ENCODE measurements at places on chromosomes 16 and 17. TPM values are rescaled to one million over a fixed set of nuclear protein-coding genes. Genes with fewer than 3 reads are reported as not detected.

Gene CTRB1
- not detected for total RNA-seq

Gene CEP112
- 0.95 TPM for total RNA-seq

Gene HOXB1
- total RNA-seq: not detected

Gene MYH8
- total RNA-seq: not detected

Gene PRRT2
- total RNA-seq: 0.94 TPM

Gene KRTAP9-8
- not detected for total RNA-seq

DNA sequence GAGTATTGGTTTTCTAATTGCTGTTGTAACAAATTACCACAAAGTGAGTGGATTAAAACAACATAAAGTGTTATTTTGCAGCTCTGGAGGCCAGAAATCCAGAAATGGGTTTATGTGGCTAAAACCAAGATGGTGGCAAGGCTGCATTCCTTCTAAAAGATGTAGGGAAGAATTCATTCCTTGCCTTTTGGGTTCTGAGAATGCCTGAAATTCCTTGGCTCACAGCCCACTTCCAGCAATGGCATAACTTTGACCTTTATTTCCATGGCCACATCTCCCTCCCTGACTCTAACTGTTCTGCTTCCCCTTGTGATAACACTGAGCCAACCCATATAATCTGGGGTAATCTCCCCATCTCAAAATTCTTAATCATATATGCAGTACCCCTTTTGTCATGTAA, 269.6 kb upstream of the RPL38 start:
- H3K27ac ChIP-seq: no peak overlapping the region
- H3K36me3 ChIP-seq: no peaks in the 10 kb centered on the region
- no peak overlapping the region for H3K4me3 ChIP-seq
- no peaks in the 10 kb centered on the region for H3K4me1 ChIP-seq

GRCh38 chr17:14320098-14320497, 19.2 kb downstream of the HS3ST3B1 start:
- H3K27ac ChIP-seq: no peak overlapping the region
- no peak overlapping the region for H3K4me3 ChIP-seq
- peaks cover 80% of the 10 kb centered on the region for H3K4me1 ChIP-seq
- H3K36me3 ChIP-seq: peaks cover 11% of the 10 kb centered on the region
- no peak for DNase-seq
- H3K27me3 ChIP-seq: no peaks in the 10 kb centered on the region

DNA sequence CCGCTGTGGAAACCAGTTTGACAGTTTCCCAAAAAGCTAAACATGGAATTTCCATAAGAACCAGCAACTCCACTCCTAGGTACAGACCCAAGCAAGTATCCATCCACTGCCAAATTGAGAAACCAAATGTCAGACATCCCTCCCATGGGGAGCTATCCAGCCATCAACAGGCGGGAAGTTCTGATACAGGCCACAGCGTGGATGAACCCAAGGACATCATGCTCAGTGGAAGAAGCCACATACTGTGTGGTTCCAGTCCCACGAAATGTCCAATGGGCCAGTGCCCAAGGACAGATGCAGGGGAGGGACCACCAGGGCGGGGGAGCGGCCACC, 12.6 kb upstream of the BAIAP2 start:
- DNase-seq: no peak
- H3K4me1 ChIP-seq: peaks cover 21% of the 10 kb centered on the region
- H3K36me3 ChIP-seq: no peaks in the 10 kb centered on the region
- H3K4me3 ChIP-seq: no peak overlapping the region

GRCh38 chr16:73033271-73033998, 14.5 kb downstream of the ZFHX3 start:
- H3K27me3 ChIP-seq: peaks cover 16% of the 10 kb centered on the region
- H3K27ac ChIP-seq: no peak overlapping the region
- no peak for DNase-seq
- no peak overlapping the region for H3K4me3 ChIP-seq
- peaks cover 12% of the 10 kb centered on the region for H3K4me1 ChIP-seq

GRCh38 chr17:142102-142661, 4.8 kb downstream of the SCGB1C2 start:
- DNase-seq: no peak
- no peaks in the 10 kb centered on the region for H3K4me1 ChIP-seq
- H3K27ac ChIP-seq: no peak overlapping the region
- no peak overlapping the region for H3K4me3 ChIP-seq
- peaks cover 4% of the 10 kb centered on the region for H3K27me3 ChIP-seq

GRCh38 chr16:70438969-70439862, at the start of gene ST3GAL2:
Gene ST3GAL2, minus strand, starts transcription at chr16:70439100. Its CDS starts 40,570 bp downstream, at chr16:70398530.
- no peaks in the 10 kb centered on the region for H3K36me3 ChIP-seq
- DNase-seq: peak; percentile 96
- H3K27me3 ChIP-seq: no peaks in the 10 kb centered on the region
- peaks cover 27% of the 10 kb centered on the region for H3K4me1 ChIP-seq
- peak within 1 kb of the TSS; percentile 91 for H3K4me3 ChIP-seq

- DNase-seq: no peak
- H3K36me3 ChIP-seq: no peaks in the 10 kb centered on the region
- H3K4me3 ChIP-seq: no peak overlapping the region
- no peaks in the 10 kb centered on the region for H3K4me1 ChIP-seq
- peaks cover 2% of the 10 kb centered on the region for H3K27me3 ChIP-seq
- no peak overlapping the region for H3K27ac ChIP-seq
These were observed 117.4 kb downstream of the AXIN2 start for GRCh38 chr17:65444049-65444448.

- DNase-seq: no peak
- H3K4me1 ChIP-seq: peaks cover 23% of the 10 kb centered on the region
- no peak overlapping the region for H3K4me3 ChIP-seq
- no peaks in the 10 kb centered on the region for H3K27me3 ChIP-seq
These were observed 16.5 kb downstream of the NMT1 start for GRCh38 chr17:45077643-45078042.

DNA sequence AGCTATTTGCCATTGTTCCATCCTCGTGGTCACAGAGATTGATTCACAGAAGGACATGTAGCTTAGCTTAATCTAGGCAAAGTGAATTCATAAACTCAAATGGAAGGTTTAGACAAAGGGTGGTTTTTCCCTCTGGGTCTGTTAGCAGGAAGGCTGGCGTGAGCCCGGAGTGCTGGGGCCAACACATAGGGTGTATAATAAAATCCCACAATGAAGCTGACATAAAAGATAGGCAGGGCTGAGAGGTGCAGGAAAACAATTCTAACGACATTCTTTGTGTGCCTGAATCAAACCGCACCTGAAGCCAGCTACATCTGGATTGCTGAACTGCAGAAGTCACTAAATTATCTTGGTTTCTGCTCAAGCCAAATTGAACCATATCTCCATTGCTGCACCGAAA, 173.9 kb downstream of the MAF start:
- no peak overlapping the region for H3K4me3 ChIP-seq
- no peaks in the 10 kb centered on the region for H3K36me3 ChIP-seq
- H3K27ac ChIP-seq: no peak overlapping the region
- no peaks in the 10 kb centered on the region for H3K4me1 ChIP-seq

GRCh38 chr17:2438823-2439222, 38.0 kb upstream of the MNT start:
- H3K27ac ChIP-seq: peak overlapping the region; percentile 41
- H3K4me1 ChIP-seq: peaks cover 12% of the 10 kb centered on the region
- H3K27me3 ChIP-seq: no peaks in the 10 kb centered on the region
- H3K4me3 ChIP-seq: no peak overlapping the region
- no peak for DNase-seq
- peaks cover 33% of the 10 kb centered on the region for H3K36me3 ChIP-seq

DNA sequence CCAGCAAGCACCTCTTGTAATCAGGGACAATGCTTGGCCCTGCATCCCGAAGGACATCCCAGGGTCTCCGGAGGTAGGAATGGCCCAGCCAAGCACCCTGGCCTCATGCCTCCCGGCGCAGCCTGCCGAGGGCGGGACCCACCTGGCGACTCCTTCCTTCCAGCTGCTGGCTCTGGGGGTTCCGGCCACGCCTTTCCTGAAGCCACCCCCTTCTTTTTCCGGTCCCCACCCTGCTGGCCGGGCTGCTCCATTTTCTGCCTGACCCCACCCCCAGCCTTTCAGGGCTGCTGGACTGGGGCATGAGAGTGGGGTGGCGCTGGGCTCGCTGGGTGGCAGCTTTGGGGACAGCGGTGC, 22.5 kb upstream of the CIBAR2 start:
- H3K4me3 ChIP-seq: no peak overlapping the region
- H3K27me3 ChIP-seq: peaks cover 33% of the 10 kb centered on the region
- no peaks in the 10 kb centered on the region for H3K36me3 ChIP-seq

- H3K36me3 ChIP-seq: no peaks in the 10 kb centered on the region
- H3K27ac ChIP-seq: peak overlapping the region; percentile 50
- H3K4me3 ChIP-seq: no peak overlapping the region
These were observed 12.2 kb upstream of the LONP2 start for GRCh38 chr16:48231727-48232492.

- no peak overlapping the region for H3K27ac ChIP-seq
- no peaks in the 10 kb centered on the region for H3K36me3 ChIP-seq
- no peak overlapping the region for H3K4me3 ChIP-seq
- peaks cover 24% of the 10 kb centered on the region for H3K4me1 ChIP-seq
These were observed 46.0 kb downstream of the HNF1B start for GRCh38 chr17:37698911-37699255.

DNA sequence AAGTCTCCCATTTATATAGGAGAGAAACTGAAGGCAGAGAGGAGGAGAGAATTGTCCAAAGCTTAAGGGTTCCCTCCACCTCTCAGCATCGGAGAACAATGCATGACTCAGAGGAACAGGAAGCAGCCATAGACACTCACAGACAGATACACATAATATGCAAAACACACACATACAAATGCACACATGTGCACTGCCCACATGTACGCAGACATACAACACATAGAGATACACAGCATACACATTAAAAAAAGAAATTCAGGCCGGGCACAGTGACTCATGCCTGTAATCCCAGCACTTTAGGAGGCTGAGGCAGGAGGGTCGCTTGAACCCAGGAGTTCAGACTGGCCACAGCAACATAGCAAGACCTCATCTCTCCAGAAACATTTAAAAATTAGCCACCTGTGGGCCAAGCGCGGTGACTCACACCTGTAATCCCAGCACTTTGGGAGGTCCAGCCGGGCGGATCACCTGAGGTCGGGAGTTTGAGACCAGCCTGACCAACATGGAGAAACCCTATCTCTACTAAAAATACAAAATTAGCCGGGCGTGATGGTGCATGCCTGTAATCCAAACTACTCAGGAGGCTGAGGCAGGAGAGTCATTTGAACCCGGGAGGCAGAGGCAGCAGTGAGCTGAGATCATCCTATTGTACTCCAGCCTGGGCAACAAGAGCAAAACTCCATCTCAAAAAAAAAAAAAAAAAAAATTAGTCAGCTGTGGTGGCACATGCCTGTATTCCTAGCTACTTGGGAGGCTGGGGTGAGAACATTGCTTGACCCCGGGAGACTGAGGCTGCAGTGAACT, 11.3 kb downstream of the ERAL1 start:
- peaks cover 2% of the 10 kb centered on the region for H3K36me3 ChIP-seq
- H3K27me3 ChIP-seq: no peaks in the 10 kb centered on the region
- H3K27ac ChIP-seq: no peak overlapping the region
- no peak for DNase-seq

GRCh38 chr17:14871921-14872320, 393.2 kb downstream of the PMP22 start:
- H3K36me3 ChIP-seq: no peaks in the 10 kb centered on the region
- H3K4me3 ChIP-seq: no peak overlapping the region
- peaks cover 20% of the 10 kb centered on the region for H3K27me3 ChIP-seq
- no peak overlapping the region for H3K27ac ChIP-seq
- no peaks in the 10 kb centered on the region for H3K4me1 ChIP-seq
- no peak for DNase-seq

GRCh38 chr17:15238676-15239422, 26.3 kb downstream of the PMP22 start:
- H3K36me3 ChIP-seq: no peaks in the 10 kb centered on the region
- peaks cover 24% of the 10 kb centered on the region for H3K27me3 ChIP-seq
- no peak overlapping the region for H3K4me3 ChIP-seq
- no peak overlapping the region for H3K27ac ChIP-seq

DNA sequence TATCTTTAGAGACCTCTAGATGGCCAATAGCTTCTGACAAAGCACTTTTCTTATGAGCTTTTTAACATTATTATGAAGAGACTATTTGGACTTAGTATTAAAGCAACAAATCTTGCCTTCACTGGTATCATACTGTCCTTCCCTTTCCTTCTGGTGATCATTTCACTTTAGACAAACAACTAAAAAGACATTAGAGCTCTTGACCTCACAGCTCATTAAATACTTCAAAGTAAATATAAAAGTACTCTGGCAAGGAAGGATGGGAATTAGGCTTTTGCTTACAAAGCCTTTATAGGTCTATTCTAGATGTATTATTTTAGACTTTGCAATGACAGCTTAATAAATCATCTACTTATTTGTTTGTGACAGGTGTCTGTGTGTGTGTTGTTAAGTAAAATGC, 11.1 kb downstream of the STXBP4 start:
- peaks cover 6% of the 10 kb centered on the region for H3K36me3 ChIP-seq
- peaks cover 5% of the 10 kb centered on the region for H3K4me1 ChIP-seq
- DNase-seq: no peak
- H3K27me3 ChIP-seq: no peaks in the 10 kb centered on the region

GRCh38 chr17:78884148-78884825, 18.7 kb downstream of the CEP295NL start:
- no peaks in the 10 kb centered on the region for H3K36me3 ChIP-seq
- H3K27ac ChIP-seq: no peak overlapping the region
- no peaks in the 10 kb centered on the region for H3K27me3 ChIP-seq
- peaks cover 21% of the 10 kb centered on the region for H3K4me1 ChIP-seq
- no peak overlapping the region for H3K4me3 ChIP-seq

DNA sequence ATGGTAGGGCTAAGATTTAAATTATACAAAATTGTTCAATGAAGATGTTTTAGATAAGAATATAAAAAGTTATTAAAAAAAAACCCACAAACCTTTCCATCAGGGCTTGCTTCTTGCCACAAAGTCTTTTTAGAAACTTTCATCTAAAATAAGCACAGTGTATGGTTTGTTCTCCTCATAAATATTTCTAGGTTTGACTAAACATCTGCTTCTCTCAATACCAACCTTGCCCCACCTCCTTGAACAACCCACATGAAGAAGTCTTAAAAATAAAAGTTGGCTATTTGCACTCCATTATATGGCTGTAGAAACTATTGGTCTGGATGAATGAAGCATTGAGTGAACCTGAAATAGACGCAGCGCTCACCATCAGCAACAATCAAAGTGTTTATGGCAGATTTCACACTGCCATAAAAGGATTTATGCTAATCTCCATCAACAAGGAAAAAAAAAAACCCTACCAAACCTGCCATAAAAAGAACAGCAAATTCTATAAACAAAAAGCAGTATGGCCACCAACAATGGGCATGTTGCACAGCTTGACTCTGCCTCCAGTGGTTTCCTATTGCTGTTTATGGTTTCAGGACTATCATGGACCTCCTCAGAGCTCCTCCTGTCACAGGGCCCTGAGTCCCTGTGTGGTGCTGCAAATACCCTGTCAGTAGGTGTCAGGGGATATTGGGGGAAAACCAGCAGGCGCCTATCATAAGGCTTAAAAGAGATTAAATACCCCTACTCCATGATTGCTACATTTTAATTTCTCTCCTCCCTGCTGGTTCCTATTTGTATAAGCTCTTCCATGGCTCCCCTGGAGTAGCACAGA, 37.6 kb downstream of the SNX11 start:
- no peak for DNase-seq
- H3K4me1 ChIP-seq: peaks cover 11% of the 10 kb centered on the region
- no peak overlapping the region for H3K27ac ChIP-seq
- no peak overlapping the region for H3K4me3 ChIP-seq
- H3K27me3 ChIP-seq: no peaks in the 10 kb centered on the region
- peaks cover 2% of the 10 kb centered on the region for H3K36me3 ChIP-seq

Measured in activated naive CD4-positive, alpha-beta T cell treated with anti-CD3 and anti-CD28 coated beads for 36 hours (primary cell).